NCI-H1436 treated with DMSO at 0.1 percent for 48 hours (cell line): ENCODE measurements at places on chromosomes 7 and 10.
A peak's percentile ranks its signal among the peaks of the same experiment; 100 is the strongest.

GRCh38 chr10:105413997-105414396, 772.9 kb downstream of the SORCS3 start:
- no peak for DNase-seq

DNA sequence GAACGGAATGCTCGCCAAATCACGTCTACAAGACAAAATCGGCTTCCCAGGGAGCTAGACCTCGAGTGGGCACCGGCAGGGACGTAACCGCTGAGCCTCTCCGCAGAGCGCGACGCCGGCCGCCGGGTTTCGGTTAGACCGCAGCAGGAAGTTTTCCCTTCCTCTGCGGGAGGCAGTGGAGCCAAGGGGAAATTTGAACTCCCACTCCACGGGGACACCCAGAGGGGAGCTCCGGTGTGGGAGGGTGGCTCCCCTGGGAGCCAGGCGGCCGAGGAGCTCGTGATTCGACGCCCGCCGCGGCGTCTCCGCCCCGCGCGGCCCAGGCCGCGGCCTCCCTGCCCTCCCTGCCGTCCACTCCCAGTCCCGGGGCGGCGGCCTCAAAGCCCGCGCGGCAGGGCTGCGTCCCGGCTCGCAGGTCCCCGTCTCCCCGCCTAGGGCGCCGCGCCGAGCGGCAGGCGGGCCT, 426 bp downstream of the SYPL1 start:
- no peak for DNase-seq

GRCh38 chr7:95435422-95435780, 573 bp upstream of the PON2 start:
- DNase-seq, result no peak

DNA sequence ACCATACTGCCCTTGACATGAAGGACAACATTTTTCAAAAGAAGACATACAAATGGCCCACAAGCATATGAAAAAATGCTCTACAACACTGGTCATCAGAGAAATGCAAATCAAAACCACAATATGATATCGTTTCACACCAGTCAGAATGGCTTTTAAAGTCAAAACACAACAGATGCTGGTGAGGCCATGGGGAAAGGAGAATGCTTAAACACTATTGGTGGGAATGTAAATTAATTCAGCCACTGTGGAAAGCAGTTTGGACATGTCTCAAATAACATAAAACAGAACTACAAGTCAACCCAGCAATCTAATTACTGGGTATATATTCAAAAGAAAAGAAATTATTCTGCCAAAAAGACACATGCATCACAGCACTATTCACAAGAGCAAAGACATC, 4.2 kb upstream of the NT5C3A start:
- no peak for DNase-seq

GRCh38 chr10:34538281-34538829, 276.7 kb downstream of the PARD3 start:
- DNase-seq, result no peak

GRCh38 chr7:102916881-102917280, 4.1 kb downstream of the LRRC17 start:
- DNase-seq, result no peak

DNA sequence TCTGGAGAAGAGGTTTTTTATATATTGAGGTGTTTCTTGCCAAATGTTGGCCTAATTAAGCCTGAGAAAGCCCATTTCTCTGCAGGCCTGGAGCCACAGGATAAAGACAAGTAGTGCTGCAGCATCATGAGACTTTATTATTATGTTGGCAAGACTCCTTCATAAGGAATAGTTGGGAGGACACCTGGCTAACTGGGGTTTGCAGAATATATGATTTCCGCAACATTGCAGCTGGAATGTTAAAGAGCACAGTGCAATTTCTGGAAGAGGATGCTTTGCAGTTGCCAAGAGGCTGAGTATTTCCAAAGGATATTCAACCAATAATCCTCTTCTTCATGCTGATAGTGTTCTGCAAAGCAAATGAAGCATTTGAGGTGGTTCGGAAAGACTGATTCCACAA, 1512.8 kb upstream of the LRRTM3 start:
- no peak for DNase-seq

- DNase-seq, result no peak
Observed at GRCh38 chr7:23469961-23470250, 385 bp downstream of the IGF2BP3 start.

DNA sequence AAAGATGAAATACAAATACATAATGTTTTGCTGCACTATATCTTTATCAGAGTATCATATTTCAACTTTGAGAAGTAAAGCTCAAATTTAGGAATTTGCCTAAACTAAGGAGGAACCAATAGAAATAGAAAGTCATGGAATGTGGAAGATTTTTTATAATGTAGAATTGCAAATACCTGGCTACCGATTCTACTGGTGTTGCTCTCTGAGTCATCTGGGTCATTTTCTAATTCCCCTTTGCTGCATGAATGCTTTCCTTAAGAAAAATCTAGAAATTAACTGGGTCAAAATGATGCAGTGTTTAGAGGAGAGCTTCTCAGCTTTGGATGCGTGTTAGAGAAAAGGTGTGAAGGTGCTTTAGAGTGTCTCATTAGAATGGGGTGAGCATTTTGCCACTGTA, 568.9 kb upstream of the ANKRD30A start:
- no peak for DNase-seq

DNA sequence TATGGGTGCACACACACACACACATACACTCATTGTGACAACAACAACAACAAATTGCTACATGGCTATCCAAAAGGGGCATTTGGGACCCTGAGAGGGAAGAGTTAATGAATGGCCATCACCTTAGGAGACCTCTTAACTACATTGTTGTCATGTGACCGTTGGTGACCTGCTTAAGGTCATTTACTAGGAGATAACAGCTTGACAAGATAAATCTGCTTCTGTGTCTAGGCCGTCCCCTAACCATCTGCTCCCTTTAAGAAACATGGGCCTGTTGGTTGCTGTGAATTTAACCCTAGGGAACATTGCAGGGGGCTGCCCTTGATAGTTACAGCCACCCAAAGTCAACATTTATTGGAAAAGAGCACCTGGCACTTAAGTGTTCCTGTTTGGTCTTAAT, 29.7 kb downstream of the C1QL3 start:
- peak; percentile 52 for DNase-seq

- no peak for DNase-seq
Observed at GRCh38 chr7:41861642-41862041, 158.8 kb upstream of the INHBA start.

DNA sequence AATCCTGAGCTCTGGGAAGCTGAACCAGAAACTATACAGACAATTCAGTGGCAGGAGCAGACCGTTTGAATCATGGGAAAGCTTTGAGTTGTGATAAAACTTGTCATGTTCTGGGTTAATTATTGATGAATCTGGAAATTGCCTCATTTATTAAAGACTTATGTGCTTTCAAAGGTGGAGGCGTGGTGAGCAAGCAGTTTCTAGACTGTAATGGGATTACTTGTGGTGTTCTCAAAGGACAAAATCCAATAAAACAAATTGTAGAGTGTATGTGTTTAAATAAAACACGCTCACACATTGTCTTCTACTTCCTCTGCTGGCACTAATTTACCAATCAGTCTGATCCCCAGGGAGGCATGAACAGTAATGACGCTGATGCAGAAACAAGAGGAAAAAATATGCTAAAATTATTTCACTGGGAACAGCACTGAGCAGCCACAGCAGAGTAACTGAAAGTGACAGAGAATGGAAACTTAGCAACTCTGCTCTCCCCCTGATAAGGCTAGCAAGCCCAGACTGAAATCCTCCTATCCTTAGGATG, 25.1 kb downstream of the PARD3 start:
- DNase-seq, result peak; percentile 51

- peak; percentile 53 for DNase-seq
Observed at GRCh38 chr10:22986771-22987542, 59.1 kb downstream of the ARMC3 start.

DNA sequence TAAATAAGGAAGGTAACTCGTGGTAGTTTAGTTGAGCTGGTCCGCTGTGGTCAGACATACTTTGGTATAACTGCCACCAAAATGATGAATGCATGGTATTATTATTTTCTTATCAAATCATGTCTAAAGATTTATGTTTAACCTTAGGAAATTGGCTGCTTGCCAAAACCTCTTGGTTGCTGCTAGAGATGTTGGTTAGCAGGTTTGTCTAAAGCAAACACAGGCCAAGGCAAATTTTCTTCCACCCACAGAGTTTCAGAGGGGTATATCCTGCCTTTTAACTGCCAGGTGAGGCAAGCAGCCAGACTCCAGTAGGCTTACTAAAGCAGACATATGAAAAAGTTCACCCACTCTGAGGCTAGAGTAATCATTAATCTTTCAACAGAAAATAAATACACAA, 101.4 kb downstream of the SEMA3E start:
- DNase-seq, result peak; percentile 5

DNA sequence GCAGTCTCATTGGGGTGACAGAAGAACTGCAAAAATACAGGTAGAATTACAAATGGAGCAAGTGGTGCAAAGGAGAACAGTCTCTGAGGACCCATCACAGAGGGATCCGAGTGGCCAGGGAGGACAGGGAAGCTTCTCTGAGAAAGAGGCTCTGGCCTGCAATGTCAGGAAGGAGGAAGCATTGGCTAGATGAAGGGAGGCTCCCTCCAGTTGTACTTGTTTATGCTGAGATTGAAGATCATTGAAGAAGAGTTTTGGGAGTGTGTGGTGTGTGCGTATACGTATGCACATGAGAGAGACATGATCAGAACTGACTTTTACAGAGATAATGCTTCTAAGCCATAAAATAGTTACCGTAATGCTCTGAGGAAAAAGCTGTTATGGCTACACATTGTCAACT, 274.7 kb upstream of the FZD8 start:
- no peak for DNase-seq

- DNase-seq, result no peak
Observed at GRCh38 chr7:44131173-44132029, 8.1 kb upstream of the POLD2 start.

- no peak for DNase-seq
Observed at GRCh38 chr10:124685261-124685660, 58.9 kb downstream of the FAM53B start.

DNA sequence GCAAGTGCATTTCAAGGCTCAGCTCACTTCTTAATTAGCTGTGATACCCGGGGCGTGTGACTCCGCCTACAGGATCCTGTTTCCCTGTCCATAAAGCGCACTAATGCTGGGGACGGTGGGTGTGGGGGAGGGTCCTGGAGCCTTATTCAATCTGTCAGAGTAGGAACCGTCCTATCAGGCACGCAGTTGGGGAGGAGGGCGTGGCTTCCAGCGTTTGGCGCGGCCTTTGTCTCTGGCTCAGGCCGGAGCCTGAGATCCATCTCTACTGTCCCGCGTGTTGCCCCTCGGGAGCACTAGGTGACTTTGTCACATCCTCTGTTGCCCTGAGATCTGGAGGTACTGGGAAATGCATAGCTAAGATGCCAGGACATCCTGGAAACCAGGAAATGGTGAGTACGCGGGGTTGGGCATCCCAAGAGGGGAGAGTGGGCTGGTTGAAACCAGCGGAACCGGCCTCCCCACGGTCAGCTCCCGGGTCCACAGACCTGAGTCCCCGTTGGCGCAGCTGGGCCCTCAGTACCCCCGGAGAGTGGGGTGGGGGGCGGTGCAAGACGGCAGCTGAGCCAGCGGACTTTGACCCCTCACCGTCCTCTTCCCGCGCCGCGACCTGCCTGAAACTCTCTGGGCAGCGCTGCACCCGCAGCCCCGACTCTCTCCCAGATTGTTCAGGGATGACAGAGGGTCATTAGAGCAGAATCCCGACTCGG, 104.4 kb upstream of the ZNF92 start:
- peak; percentile 66 for DNase-seq

- no peak for DNase-seq
Observed at GRCh38 chr7:49883933-49884332, 110.5 kb downstream of the VWC2 start.

DNA sequence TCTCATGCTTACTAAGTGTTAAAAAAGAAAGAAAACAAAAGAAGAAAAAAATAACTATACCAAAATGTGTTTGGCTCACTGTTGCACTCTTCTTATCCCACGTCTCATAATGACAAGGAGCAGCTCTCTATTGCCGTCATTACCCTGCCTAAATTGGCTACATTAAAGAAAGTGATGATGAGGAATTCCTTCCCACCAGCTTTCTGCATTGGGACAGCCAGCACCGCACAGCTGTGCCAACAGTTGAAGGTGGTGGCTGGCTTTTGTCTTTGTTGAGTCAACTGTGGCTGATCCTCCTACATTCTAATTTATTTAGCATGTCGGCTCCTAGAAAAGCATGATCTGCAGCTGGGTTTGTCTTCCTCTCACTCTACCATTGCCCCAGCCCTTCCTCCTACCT, 751.8 kb downstream of the KCNMA1 start:
- DNase-seq, result no peak

DNA sequence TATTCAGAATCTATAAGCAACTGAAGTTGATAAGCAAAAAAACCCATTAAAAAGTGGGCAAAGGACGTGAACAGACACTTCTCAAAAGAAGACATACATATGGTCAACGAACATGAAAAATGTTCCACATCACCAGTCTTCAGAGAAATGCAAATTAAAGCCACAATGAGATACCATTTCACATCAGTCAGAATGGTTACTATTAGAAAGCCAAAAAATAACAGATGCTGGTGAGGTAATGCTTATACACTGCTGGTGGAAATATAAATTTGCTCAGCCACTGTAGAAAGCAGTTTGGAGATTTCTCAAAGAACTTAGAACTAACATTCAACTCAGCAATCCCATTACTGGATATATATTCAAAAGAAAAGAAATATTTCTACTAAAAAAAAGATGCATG, 332.8 kb upstream of the PLXDC2 start:
- no peak for DNase-seq

DNA sequence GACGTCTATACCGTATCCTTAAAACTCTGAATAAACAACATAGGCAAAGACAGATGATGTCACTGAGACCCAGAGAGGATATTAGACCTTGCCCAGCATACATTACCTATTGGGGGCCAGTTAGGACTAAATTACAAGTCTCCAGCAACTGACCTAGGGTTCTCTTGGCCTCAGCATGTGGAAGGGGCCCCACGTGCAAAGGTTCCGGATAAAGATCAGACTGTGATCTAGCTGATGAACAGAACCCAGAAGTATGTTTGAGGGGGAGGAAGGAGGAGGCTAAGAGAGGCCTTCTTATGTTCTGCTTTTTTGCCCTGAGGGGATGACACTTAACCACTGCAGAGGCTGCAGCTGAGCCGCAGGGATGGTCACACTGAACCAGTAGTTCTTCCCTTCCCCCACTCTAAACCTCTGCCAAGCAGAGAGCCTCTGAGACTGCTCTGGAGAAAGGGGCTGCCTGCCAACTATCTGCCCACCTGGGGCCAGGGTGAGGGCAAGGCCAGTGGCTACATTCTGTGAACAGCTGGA, 24.0 kb upstream of the KMT2C start:
- DNase-seq, result no peak
